RCC 7860 (cell line): ENCODE measurements at places on chromosomes 13 and 19.

DNA sequence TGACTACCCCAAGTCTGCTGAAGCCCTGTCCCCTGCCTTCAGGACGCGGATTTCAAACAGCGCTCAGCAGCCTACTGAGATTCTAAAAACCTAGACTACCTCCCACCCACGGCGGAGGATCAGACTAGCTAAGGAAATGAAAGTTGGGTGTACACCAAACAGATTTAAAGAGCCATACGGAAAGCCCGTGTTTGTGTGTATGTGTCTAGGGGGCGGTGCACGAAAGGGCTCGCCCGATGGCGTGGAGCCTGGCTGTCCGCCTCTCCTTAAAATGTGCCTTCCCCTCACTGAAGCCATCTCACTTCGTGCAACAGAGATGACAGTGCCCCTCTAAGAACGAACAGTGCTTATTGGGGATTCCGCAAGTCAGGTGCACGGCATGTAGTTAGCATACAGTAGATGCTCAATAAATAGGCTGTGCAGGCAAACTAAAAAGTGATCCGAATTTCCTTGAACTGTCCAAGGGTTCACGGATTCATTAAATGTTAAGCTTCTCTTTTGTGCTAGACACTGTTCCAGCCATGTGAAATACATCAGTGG, 639 bp downstream of the LENG1 start:
- no peak for DNase-seq

DNA sequence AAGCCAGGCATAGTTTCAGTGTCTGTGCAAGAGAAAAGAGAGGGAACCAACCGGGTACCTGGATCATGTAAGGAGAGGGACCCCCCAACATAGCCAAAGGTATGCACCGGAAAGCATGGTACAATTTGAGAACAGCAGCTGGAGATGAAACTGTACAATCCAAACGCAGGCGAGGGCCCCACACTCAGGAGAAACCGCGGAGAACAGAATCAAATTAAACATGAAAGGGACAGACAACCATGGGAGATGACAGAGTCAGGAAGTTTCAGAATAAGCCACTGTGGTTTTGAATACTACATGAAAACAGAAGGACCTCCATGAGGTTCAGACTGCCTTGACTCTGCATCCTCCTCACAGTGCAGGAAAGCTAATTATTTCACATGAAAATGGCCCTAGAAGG, 62.9 kb upstream of the SPATA13 start:
- DNase-seq = no peak

DNA sequence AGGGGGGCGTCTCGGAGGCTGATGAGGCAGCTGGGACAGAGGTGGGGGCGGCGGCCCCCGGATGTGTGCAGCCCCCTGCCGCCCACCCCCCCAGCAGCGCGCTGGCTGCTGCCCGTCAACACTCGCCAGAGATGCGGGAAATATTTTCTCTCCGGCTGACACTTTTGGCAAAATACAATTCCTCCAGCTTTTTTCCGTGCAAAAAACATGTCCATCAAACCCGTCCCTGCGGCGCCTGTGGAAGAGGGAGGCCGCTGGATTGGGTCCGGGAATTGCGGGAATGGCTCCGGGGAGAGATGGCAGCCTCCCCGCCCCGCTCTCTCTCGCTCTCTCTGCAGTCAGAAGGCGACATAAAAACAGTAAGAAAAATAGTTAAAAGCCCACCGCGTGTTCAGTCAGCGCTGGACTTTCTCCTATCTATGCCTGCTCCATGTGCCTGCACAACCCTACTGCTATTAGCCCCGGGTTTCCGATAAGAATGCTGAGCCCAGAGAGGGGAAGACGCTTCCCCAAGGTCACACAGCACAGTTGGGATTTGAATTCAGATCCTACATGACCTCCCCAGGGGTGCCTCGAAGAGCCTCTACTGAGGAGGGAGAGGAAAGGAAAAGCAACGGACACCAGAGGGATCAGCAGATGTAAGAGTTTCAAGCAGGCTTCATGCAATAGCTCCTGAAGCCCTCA, 23.2 kb downstream of the ZNRF4 start:
- DNase-seq = no peak

DNA sequence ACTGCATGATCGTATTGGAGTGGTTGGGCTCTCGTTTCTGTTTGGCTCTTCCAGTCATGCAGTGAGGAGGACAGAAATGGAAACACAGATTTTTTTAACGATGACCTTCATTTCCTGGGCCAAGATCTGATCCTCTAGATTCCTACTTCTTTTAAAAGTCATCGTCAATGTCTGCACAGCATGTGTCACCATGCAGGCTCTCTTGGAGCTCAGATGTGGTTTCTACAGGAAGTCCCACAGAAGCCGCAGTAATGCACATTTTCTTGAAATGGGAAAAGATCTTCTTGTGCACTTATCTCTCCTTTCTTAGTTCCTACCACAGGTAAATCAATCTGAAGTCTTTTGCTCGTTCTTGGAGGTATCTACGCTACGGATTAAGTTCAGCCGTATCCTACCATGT, 626.9 kb downstream of the EFNB2 start:
- peak; percentile 50 for DNase-seq

DNA sequence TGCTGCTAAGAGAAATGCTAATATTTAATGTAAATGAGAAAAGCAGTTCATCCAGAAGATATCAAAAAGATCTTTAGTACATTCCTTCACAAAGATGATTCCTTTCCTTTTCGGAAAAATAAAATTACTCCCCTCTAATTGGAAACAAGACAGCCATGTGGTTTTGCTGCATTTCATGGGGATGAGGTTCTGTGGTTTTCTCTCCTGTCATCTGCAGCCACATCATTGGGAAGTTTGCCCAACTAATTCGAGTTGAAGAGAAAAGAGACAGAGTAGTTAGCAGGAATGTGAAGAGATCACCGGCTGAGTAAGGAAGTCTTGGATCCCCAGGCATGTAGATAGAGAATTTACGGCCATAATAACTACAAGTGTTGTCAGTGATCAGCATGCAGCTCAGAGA, 122.1 kb downstream of the CYSLTR2 start:
- peak; percentile 92 for DNase-seq

DNA sequence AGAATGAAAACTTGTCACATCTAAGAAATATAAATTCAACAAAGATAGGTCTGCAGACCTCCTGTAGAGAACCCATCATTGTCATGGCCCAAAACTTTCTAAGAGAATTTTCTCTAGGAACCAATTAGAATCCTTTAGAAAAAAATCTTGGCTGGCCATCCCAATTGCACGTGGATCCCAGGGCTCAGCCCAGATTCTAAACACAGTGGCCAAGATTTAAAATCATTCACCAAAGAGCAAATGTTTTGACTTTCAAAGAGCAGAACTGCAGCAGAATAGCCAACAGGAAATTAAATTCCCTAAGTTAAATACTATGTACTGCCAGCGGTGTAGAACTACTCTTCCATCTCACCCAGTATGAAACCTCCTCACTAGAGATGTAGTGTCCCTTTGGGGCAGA, 21.3 kb downstream of the IPO5 start:
- no peak for DNase-seq

- no peak for DNase-seq
Observed at GRCh38 chr19:19410553-19411550, 5.4 kb downstream of the GATAD2A start.

GRCh38 chr19:5407356-5407755, 47.9 kb upstream of the ZNRF4 start:
- DNase-seq = no peak

DNA sequence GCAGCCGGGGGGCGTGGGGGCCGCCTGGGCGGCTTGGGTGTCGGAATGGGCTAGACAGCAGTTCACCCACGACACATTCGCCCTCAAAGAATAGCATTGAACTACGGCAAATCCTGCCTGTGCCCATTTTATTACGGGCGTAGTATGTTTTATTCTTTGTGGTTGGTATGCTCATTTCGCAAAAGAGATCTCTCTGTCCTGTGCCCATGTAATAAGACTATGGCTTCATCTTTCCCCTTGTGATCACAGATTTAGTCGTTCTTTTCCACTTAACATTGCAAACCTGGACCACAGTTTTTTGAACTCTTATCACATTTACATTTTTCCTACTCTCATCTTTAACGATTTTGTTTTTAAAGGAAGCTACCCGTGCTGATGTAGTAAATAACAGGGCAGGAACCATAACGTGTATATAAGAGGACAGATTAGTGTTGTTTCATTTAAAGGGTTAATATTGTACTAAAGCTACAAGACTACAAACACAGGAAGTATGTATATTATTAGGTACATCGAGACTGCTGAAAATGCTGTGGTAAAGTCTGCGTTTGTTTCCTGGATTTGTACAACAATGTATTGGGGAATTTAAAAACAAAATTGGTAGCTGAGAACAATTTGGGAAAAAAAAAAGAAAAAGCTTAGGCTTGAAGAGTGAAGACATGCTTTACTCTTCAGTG, 3.2 kb upstream of the MYCBP2 start:
- no peak for DNase-seq

DNA sequence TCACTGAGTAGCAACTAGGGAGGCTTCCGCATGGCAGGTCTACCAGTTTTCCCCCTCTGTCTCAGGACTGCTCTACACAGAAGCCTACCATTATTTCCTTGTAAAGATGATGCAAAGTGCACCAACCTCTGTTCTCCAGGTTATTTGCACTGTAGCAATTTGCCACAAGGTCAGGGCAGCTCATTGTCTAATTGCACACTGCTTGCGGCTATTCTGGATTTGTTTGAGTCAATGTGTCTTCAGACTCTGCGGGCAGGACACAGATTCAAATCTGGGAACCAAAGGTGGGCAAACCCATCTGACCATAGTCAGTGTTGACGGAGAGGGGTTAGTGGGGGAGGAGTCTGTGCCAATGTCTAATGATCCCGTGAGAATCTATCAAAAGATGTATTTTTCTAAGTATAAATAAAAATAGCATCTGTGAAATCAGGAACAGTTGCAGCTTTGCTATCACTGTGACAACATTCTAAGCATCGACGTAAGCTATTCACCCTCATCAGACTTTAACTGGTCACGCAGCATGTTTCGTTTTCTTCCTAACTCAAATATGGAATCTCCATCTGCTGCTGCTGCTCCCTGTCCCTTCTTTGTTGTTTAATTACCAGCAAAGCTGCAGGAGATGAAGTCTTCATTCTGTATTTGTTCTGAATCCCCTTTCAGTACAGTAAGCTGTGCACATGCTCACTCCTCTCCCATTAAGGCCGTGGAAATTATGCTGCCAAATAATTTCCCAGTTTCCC, 26.4 kb downstream of the CYSLTR2 start:
- no peak for DNase-seq

GRCh38 chr19:5463959-5464358, 8.7 kb downstream of the ZNRF4 start:
- DNase-seq = no peak

GRCh38 chr13:21075011-21075378, 13.6 kb upstream of the LATS2 start:
- DNase-seq = no peak

- no peak for DNase-seq
Observed at GRCh38 chr13:33686772-33687480, 131.0 kb upstream of the RFC3 start.

GRCh38 chr13:76636829-76637228, 249.4 kb downstream of the KCTD12 start:
- DNase-seq = no peak

DNA sequence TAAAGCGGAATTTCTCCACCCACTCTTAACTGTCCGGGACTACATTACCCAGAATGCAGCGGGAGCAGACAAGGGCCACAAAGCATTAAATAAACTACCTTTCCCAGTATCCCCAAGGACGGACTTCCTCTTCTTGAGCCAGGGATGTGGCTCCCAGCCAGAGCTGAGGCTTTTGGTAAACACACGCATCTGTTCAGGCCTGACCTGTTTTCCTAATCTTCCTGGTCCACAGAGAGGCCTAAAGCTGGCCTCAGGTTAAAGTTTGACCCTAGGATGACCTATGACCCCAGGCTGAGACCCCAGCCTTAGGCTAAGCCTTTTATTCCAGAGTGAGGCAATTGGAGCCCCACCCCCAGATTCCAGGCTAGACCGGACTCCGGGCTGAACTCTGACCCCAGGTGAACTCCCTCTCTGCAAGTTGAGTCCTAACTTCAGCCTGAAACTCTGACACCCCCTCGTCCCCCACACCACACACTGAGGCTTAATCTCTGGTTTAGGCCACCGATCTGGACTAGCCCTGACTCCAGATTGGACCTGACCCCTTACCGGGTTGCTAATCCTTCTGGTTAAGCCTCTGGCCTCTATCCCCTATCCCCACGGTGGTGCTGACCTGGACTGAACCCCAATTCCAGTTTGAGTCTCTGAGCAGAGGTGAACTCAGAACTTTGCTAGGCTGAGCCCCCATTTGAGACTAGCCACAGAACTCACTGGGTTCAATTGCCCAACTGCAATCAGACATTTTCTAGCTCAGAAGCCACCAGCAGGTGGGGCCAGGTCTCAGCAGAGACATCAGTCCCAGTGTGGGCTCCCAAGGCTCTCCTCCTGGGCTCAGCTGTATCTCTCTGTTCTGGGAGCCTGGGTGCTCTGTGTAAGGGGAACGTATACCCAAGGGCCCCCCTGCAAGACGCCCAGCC, 750 bp upstream of the GPR108 start:
- DNase-seq = peak; percentile 77

DNA sequence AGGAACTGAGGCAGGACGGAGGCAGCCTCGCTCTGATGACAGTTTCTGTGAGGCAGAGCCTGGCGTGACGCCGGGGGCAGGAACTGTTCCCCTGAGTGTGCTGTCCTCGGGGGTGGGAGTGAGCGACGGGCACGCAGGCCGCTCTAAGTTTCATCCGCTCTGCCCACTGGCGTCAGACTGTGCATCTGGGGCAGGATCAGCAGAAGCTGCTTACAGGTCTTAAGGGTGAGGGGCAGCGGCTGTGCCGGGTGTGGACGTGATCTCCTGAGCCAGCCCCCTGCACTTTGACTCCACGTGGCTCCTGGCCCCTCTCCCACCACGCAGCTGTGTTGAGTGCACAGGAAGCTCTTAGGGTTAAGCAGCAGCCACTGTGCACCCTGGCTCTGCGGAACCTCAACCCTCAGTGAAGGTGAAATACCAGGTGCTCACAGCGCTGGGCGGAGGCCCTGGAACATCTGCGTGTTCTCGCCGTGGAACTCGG, 1.5 kb downstream of the GRK1 start:
- no peak for DNase-seq
